ENCODE measurements at places on chromosomes 4 and X.
A peak's percentile ranks its signal among the peaks of the same experiment; 100 is the strongest.

DNA sequence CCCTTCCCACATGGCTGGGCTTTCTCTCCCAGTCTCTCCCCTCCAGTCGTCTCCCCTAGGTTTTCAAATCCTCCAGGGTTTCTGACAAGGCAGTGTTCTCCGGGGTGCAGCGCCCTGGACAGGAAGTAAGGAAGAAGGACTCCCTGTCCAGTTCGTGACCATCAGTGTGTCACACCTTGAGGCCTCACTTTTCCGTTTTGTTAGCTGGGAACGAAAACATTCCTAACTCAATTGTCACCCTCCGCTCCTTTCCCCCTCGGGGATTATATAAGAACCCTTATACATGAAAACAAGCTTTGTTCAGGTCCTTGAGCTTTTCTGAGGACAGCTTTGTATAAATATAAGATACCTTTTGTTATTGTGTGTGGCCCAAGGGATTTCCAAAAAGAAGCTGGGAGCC is 92.1 kb downstream of the KDR start:
- DNase-seq = no peak

GRCh38 chrX:73963682-73964081 is 340.3 kb upstream of the ZCCHC13 start:
- DNase-seq = no peak

- DNase-seq = no peak
Observed at GRCh38 chrX:14359727-14360126, 169.6 kb upstream of the GLRA2 start.

DNA sequence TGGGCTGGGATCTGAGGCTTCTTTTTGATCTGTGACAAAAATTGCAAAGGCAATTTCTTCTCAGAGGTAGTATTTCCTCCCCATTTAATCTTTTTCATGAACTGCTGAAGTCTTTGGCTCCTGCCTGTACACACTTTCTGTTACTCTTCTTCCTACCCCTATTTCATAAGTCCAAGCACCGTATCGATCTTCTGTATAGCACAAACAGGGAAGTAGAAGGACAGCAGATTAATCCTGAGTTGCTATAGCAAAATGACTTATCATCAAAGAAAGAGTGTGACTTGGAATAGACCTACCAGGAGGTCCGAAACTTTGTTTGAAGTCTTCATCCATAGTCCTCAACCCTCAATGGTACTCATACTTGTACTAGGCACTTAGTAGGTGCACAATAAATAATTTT is 22.0 kb downstream of the OTC start:
- no peak for DNase-seq

DNA sequence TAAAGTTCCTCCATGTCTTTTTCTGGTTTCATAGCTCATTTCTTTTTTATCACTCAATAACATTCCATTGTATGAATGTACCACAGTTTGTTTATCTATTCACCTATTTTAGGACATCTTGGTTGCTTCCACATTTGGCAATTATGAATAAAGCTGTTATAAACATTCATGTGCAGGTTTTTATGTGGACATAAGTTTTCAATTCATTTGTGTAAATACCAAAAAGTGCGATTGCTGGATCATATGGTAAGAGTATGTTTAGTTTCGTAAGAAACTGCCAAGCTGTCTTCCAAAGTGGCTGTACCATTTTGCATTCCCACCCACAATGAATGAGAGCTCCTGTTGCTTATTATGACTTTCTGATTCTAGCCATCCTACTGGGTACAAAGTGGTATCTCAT is 36.3 kb upstream of the ZFX start:
- DNase-seq = no peak

GRCh38 chr4:120853161-120853935 is 69.2 kb downstream of the PRDM5 start:
- peak; percentile 62 for DNase-seq

- no peak for DNase-seq
Observed at GRCh38 chrX:8579602-8580001, 115.0 kb downstream of the VCX3B start.

DNA sequence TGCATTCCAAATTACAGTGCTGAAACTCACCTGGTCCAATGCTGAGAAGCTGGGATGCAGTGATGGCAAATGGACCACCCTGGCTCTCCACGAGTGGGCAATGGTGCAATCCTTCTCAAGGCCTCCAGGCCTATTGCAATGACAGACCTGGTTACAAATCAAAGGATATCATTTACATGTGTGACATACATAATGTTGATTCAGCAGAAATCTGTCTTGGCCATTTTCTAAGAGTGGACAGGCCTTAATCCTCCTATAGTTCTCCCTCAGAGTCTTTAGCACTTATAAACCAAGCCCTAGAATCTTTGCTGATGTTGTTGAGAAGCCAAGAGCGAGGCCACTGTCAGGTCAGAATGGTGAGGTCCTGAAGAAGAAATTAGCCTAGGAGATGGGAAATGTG is 17.1 kb downstream of the LRAT start:
- no peak for DNase-seq

GRCh38 chrX:103304705-103305104 is 6.1 kb downstream of the BEX2 start:
- DNase-seq = no peak

- DNase-seq = no peak
Observed at GRCh38 chrX:112645774-112646173, 34.0 kb downstream of the LHFPL1 start.

GRCh38 chrX:71098302-71098701 is 2.7 kb downstream of the FOXO4 start:
- DNase-seq = no peak

DNA sequence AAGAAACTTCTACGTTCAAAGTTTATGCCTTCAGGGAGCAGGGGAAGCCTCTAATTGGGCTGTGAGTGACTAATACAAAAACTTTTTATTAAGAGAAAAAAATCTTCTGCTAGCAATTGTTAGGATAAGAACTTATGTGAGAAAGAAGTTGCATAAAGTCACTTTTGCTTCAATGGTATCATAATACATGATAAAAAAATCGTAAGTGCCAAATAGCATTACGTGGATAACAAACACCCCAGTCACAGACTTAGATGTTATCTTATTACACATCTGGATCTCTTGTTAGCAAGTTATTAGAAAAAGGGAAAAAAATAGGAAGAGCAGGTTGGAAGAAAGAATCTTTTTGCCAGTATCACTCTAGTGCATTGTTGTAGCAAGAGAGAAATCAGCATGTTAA is 4.2 kb upstream of the NDST4 start:
- no peak for DNase-seq

- no peak for DNase-seq
Observed at GRCh38 chrX:125374169-125374568, 54.5 kb downstream of the TEX13C start.

DNA sequence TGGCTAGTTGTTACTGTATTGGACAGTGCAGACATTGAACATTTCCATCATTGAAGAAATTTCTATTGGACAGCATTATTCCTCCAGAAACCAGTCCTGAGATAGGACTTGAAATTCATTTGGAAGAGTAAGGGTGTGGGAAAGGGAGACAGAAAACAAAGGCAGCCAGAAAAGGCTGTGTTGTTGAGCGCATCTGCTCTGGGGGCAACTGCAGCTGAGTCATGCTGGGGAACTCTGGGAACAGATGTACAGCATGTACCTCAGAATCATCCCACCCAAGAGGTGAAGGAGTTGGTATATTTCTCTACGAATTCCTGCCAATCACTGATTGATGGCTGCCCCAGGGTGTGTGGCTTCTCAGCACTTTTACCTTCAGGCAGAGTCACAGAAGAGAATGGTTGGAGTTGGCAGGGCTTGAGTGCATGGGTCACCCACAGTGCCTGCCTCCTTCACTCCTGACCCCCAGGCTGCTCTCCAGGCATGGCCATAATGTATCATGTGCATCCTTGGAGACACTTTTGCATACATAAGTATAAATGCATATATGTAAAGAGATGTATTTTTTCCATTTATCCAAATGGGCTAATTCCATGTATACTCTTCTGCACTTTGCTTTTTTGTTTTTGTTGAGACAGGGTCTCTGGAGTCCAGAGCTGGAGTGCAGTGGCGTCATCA is 39.4 kb downstream of the GEMIN8 start:
- DNase-seq = no peak

DNA sequence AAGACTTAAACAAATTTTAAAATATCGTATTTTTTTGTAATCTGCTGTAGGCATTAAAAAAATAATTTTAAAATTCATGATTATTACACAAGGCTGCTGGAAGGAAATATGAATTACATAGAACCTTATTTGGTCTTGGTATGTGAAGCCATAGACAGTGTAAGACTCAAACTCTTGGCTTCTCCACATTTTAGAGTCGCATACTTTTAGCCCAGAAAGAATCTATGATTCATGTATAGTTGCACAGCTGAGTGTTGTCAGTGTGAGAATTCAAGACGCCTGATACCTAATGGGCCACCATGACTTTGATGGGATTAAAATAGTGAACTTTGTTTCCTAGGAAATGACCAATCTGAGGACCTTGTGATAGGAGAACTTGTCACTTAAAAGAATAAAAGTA is 1.4 kb downstream of the INTU start:
- DNase-seq = peak; percentile 43

Measured in skeletal muscle cell (primary cell).